ENCODE measurements at places on chromosomes 1 and 21. TPM values are rescaled to one million over a fixed set of nuclear protein-coding genes. Genes with fewer than 3 reads are reported as not detected.

DNA sequence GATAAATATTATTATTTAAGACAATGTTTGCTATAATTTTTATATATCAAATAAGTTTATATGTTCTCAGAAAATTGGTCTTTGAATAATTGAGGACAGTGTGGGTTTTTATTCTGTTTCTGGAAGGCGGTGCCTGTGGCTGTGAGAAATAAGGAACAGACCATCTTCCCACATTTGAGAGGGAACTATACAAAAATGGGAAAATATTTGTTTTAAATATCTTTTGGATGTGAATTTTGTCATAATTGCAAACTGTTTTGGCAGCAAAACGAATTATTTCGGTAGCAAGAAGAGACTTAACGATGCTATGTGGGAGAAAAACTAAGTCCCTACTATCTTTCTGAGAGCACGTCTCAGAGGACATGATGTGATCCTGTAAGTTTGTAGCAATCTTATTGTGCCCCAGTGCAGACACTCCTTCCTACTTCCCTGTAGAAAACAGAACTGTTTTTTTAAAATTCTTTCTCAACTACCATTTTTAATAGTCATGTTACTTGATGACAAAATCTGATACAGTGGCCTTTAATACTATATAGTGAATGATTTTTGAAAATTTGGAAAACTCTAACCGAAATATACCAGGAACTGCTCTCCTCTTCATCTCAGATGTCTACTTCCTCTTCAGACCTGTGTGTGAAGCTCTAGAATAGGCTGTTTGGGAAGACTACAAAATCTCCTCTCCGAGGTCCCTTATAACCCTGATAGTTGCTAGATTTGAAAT lies 25.4 kb downstream of the PTPRC start:
- no peak for DNase-seq
- H3K27ac ChIP-seq, result peak overlapping the region; percentile 79
- peaks cover 45% of the 10 kb centered on the region for H3K36me3 ChIP-seq
- no peak overlapping the region for H3K4me3 ChIP-seq

- no peak overlapping the region for H3K4me3 ChIP-seq
- H3K27me3 ChIP-seq, result no peaks in the 10 kb centered on the region
- DNase-seq, result no peak
- H3K36me3 ChIP-seq, result no peaks in the 10 kb centered on the region
- no peaks in the 10 kb centered on the region for H3K4me1 ChIP-seq
- H3K27ac ChIP-seq, result no peak overlapping the region
These were observed 40.5 kb upstream of the SLC35F3 start for GRCh38 chr1:233863901-233864545.

The INAVA gene
- total RNA-seq, result not detected

- H3K4me1 ChIP-seq, result peaks cover 86% of the 10 kb centered on the region
- DNase-seq, result peak; percentile 87
- H3K27me3 ChIP-seq, result no peaks in the 10 kb centered on the region
These were observed 22.4 kb downstream of the CAPZB start for GRCh38 chr1:19462781-19463503.

The ALX3 gene
- total RNA-seq, result not detected

DNA sequence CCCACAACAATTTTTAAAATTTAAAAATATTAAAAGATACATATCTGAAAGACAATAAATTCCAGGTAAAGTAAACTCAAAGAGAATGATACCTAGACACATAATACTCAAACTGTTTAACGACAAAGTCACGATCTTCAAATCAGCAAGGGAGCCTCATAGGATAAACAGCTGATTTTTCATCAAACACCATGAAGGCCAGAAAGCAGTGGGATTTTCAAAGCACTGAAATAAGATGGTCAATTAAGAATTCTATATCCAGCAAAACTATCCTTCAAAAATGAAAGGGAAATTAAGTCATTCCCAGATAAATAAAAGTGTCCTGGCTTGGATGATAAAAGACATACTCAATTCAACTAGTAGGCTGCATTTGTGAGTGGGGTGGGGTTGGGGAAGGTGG lies 100.5 kb downstream of the TIAM1 start:
- no peak for DNase-seq

DNA sequence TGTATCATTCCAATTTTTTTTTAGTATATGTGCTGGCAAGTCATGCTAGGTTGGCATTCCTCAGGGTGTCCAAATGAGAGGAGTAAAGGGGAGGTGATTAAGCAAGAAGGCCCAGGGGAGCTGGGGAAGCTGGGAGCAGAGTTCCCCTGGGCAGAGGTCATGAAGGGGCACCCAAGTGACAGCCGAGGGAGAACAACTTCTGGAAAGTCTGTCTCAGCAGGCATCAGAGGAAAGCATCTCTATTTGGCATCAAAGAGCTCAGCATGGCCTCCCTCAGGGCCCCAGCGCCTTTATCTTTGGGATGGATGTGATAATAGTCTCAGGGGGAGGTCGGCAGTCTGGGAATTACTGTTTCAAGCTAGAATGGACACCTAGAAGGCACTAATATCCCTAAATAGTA lies 5.0 kb upstream of the ENO1 start:
- H3K27ac ChIP-seq, result no peak overlapping the region
- no peaks in the 10 kb centered on the region for H3K36me3 ChIP-seq
- H3K27me3 ChIP-seq, result no peaks in the 10 kb centered on the region
- H3K4me3 ChIP-seq, result no peak overlapping the region
- DNase-seq, result no peak

DNA sequence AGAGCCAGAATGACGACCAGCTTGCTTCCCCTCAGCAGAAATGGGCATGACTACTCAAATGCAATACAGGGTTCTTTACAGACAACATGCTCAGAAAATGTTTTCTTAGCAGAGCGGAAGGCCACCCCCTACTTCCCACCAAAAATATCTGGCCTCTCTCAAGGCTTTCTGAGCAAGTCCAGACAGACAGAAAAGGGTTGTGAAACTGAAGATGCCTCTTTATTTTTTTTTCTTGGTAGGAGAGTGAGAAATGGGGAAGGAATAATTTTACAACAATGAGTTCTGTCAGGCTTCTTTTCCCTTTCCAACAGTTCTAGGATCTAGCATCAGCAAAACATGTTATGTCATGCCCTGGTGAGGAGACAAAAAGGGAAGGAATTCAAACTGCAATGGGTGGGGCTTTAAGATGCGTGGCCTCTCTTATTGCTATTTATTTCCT lies 172.0 kb upstream of the CAMK1G start:
- H3K4me1 ChIP-seq, result no peaks in the 10 kb centered on the region
- H3K36me3 ChIP-seq, result no peaks in the 10 kb centered on the region
- H3K27me3 ChIP-seq, result no peaks in the 10 kb centered on the region
- H3K27ac ChIP-seq, result no peak overlapping the region

DNA sequence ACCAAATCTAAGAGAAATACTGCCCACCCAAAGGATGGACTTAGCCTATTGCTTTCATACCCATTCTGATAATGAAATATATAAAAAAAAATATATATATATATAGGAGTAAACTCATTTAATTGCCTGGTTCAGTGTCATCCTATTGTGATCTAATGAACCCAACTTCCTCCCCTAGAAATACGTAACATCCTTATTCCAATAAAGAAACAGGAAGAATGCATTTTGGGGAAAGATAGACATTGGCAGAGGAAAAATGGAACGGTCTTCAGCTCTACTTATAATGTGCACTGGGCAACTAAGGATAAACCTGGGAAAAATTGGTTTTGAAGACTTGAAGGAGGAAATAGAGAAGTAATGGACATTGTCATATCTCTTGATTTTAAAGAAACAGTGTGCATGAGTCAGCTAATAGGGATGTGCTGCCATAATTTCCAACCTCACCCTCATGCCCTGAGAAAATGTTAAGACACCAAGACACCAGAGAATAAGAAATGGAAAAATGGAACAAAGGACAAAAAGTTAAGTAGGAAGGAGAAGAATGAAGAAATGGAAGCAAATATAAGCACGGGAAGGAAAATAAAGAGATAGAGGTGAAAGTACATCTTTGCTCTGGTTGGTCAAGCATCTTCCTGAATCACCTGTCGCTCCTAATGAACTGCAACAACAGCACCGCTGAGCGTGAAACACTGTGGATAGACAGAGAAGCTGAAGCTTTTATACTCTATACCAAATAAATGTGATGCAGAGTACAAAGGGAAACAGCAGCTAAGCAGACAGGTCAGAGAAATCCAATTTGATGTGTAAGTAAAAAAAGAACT lies 5.4 kb downstream of the UBR4 start:
- no peak overlapping the region for H3K27ac ChIP-seq
- peaks cover 11% of the 10 kb centered on the region for H3K36me3 ChIP-seq
- H3K4me1 ChIP-seq, result peaks cover 3% of the 10 kb centered on the region

DNA sequence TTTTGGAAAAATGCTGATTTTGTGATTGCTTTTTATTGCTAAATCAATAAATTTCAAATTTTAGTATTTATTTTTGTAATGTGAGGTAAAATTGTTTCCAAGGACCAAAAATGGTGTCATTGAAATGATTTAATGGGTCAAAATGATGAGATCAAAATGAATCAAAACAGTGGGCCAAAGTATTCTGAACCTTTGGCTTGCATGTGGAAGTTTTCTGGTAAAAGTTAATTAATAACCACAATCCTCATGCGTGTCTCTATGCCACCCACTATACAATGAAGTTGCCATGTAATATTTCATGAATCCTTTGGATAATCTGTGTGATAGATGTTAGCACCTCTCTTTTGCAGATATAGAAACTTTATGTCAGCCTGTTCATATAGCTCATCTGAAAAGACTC lies 83.8 kb downstream of the PAPPA2 start:
- H3K36me3 ChIP-seq, result no peaks in the 10 kb centered on the region
- H3K4me3 ChIP-seq, result no peak overlapping the region
- no peaks in the 10 kb centered on the region for H3K4me1 ChIP-seq
- no peak overlapping the region for H3K27ac ChIP-seq
- no peak for DNase-seq

DNA sequence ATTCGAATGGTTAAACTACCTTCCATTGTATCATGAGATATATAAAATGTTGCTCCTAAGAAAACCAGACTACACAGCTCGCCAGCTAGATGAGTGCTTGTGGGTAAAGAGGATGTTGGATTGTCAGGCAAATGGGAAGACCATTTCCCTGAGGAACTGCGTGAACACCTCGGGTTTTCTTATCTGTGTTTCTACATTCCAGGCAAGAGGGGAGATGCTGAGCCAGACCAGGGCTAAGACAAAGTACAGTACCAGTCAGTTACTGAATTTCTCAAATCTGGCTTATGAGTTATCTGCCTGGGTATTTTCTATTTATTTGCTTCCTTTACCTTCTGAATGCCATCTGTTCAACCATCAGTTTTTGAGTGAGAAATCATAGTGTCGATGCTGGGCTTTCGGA lies 170.8 kb downstream of the PLA2G4A start:
- no peaks in the 10 kb centered on the region for H3K4me1 ChIP-seq
- no peak for DNase-seq
- H3K27ac ChIP-seq, result no peak overlapping the region
- no peak overlapping the region for H3K4me3 ChIP-seq
- no peaks in the 10 kb centered on the region for H3K27me3 ChIP-seq

The REN gene
- not detected for total RNA-seq

DNA sequence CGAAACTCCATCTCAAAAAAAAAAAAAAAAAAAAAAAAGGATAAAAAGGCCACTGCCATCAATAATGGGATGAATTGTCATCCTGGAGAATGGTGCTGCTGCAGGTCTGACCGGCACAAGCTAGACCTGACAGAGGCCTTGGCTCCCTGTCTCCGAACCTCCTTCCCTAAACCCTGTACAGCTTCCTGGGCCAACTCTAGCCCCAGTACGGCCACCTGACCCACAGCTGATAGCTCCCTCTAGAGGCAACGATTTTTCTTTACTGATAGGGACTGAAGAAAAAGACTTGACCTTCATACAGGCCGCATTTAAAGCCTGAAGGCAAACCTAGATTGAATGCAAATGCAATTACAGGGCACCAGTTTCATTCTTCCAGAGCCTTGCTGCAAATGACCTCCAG lies 30.7 kb downstream of the NOL9 start:
- no peak overlapping the region for H3K4me3 ChIP-seq
- no peaks in the 10 kb centered on the region for H3K4me1 ChIP-seq
- peaks cover 27% of the 10 kb centered on the region for H3K36me3 ChIP-seq
- H3K27ac ChIP-seq, result no peak overlapping the region
- DNase-seq, result no peak

The RCOR3 gene
- 99.2 TPM for total RNA-seq

GRCh38 chr1:42927274-42927841 lies 31.3 kb downstream of the SLC2A1 start:
- H3K36me3 ChIP-seq, result peaks cover 56% of the 10 kb centered on the region
- peaks cover 57% of the 10 kb centered on the region for H3K4me1 ChIP-seq
- no peak overlapping the region for H3K27ac ChIP-seq
- no peak for DNase-seq
- H3K27me3 ChIP-seq, result no peaks in the 10 kb centered on the region

GRCh38 chr1:38451541-38451993 lies 405.0 kb upstream of the POU3F1 start:
- H3K4me1 ChIP-seq, result no peaks in the 10 kb centered on the region
- H3K4me3 ChIP-seq, result no peak overlapping the region
- H3K27me3 ChIP-seq, result no peaks in the 10 kb centered on the region
- no peaks in the 10 kb centered on the region for H3K36me3 ChIP-seq
- no peak for DNase-seq

DNA sequence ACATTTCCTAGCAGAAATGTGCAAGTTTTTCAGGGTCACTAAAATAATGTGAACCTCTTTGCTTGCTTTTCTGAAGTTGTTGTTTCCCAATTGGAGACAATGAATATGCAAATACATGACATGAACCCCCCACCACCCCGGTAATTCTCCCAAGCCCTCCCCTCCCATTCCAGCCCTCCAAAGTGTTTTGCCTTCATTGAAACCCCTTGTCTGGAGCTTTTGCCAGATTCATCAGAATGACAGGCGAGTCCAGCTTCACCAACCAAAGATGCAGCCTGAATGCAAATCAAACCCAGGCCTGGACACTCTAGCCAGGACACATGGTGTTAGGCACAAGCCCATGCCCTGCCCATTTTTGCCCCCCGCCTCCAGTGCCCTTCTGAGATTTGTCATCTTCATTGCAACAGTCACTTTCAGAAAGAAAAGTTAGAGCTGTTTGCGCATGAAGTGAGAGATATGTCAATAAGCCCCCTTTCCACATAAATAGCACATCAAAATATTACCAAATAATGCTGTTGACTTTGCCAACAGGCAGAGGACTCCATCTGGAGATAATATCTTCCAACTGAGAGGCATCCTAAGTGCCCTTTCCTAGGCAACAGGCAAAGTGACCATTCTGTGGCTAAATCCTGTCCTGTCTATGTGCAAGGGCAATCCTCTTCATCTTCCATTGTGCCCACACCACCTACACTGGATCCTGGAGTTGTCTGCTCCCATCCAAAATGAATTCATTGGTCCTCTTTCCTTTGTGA lies 145.6 kb upstream of the NFIA start:
- no peaks in the 10 kb centered on the region for H3K4me1 ChIP-seq
- H3K27me3 ChIP-seq, result no peaks in the 10 kb centered on the region
- DNase-seq, result no peak
- H3K4me3 ChIP-seq, result no peak overlapping the region

The MAN1C1 gene
- 7.1 TPM for total RNA-seq

GRCh38 chr1:207412845-207413244 lies 41.3 kb upstream of the CR2 start:
- no peaks in the 10 kb centered on the region for H3K36me3 ChIP-seq
- H3K27ac ChIP-seq, result no peak overlapping the region
- peaks cover 9% of the 10 kb centered on the region for H3K4me1 ChIP-seq
- peaks cover 2% of the 10 kb centered on the region for H3K27me3 ChIP-seq

All from natural killer cell (primary cell).